ENCODE measurements at places on chromosomes 2 and 18.

DNA sequence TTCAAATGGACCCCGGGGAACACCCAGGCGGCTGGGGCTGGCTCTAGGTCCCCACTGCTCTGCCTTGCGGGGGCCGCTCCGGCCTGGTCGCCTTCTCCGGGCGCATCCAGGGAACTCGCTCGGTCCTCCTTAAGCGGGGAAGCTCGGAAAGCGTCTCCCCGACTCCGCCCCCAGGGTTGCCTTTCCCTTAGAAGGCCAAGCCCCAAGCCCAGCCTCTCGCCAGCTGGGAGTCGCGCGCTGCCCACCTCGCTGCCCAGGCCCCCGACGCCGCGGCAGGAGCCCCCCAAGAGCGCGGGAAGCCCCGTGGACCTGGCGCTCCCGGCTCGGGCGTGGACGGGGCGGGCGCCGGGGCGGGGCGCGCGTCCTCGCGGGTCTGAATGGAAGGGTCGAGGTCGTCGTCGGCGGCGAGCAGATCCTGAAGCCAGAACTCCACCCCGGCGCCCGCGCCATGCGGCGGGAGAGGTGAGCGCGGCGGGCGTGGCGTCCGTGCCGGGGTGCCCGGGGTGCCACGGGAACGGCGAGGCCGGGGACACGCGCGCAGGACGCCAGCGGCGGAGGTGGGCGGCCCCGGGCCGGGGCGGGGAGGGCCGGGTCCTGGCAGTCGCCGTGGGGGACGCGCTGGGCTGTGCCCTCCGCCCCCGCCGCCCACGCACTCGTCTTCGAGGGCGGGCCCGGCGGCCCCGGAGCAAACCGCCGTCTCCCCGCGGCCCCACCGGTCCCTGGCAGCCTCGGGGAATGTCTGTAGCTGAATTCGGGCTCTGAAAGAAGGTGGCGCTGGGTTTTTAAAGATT, at the start of gene BOK:
BOK (plus strand) TSS at position 214 of the 791 bp plus-strand sequence. CDS start 739 bp downstream, outside the sequence.
- peak; percentile 78 for DNase-seq

- DNase-seq, result no peak
Measured at GRCh38 chr2:219131327-219131726, 29.3 kb downstream of the NHEJ1 start.

GRCh38 chr2:148721991-148722777, 77.6 kb downstream of the EPC2 start:
- DNase-seq, result peak; percentile 47

GRCh38 chr2:114009205-114009944, 119.5 kb downstream of the ACTR3 start:
- no peak for DNase-seq

DNA sequence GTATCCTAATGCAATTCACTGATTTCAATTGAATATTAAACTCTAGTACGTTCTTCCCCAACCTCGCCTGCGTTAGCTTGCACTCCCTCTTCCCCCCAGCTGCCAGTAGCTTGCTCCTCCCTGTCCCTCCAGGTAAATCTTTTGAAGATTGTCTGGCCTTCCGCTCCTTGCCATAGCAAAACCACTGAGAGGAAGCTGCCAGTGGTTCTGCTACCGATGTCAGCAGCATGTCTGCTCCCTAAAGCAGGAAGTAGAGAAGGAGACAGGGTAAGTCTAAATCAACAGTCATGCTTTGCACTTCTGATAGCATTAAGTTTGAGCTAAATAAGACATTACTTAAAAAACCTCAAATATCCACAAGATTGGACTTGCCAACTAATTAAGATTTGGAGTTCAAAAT, 89.1 kb downstream of the SCN2A start:
- DNase-seq, result no peak

DNA sequence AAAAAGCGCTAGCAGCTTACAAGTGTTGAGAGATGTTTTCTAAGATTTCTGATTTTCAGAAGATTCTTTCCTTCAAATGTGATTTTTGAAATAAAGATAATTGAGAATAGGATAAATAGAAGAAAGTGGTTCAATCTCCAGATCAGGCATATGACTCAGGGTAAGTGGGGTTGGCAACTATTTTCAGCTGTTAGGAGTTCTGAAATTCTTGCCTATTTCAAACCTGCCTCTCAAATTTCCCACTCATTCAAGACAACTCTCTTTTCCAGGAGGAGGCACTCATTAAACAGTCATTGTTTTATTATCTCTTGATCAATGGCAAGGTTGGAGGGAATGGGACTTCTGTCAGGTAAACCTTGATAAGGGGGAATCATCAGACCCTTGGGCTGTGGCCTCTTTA, 138.9 kb downstream of the HNMT start:
- no peak for DNase-seq

- DNase-seq, result no peak
Measured at GRCh38 chr2:233853353-233853752, 982 bp downstream of the HJURP start.

- no peak for DNase-seq
Measured at GRCh38 chr2:47916412-47916811, 10.1 kb upstream of the FBXO11 start.

GRCh38 chr2:67674668-67675067, 277.5 kb downstream of the ETAA1 start:
- DNase-seq, result no peak

GRCh38 chr2:71460595-71461303, 7.4 kb downstream of the DYSF start:
- no peak for DNase-seq

DNA sequence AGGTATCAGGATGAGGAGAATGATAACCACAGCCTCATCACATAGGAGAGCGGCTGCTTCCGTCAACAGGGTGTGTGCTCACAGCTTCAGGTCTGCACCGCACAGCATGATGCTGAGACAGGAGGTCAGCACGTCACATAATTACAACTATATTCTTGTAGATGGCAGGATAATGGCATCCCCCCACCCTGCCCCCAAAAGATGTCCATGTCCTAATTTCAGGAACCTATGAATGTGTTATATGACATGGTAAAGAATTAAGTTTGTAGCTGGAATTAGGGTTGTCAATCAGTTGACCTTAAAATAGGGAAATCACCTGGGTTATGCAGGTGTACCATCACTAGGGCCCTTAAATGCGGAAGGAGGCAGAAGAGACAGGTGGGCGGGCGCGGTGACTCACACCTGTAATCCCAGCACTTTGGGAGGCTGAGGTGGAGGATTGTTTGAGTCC, 73.9 kb downstream of the ARL4C start:
- DNase-seq, result no peak
